Vagina (tissue), 2 donors: ENCODE measurements at places on chromosomes 7 and 10.
A peak's percentile ranks its signal among the peaks of the same experiment; 100 is the strongest.

GRCh38 chr7:36527549-36527913 is 137.9 kb downstream of the ANLN start:
- no peak for DNase-seq

- no peak for DNase-seq
These were observed 116.9 kb upstream of the PCGF5 start for GRCh38 chr10:91103384-91104192.

GRCh38 chr10:124287791-124288190 is 130.9 kb downstream of the OAT start:
- no peak for DNase-seq

GRCh38 chr10:772227-772637 is 82.8 kb upstream of the DIP2C start:
- DNase-seq: peak; percentile 89

- DNase-seq: no peak
These were observed 204.6 kb upstream of the INHBA start for GRCh38 chr7:41907444-41907843.

DNA sequence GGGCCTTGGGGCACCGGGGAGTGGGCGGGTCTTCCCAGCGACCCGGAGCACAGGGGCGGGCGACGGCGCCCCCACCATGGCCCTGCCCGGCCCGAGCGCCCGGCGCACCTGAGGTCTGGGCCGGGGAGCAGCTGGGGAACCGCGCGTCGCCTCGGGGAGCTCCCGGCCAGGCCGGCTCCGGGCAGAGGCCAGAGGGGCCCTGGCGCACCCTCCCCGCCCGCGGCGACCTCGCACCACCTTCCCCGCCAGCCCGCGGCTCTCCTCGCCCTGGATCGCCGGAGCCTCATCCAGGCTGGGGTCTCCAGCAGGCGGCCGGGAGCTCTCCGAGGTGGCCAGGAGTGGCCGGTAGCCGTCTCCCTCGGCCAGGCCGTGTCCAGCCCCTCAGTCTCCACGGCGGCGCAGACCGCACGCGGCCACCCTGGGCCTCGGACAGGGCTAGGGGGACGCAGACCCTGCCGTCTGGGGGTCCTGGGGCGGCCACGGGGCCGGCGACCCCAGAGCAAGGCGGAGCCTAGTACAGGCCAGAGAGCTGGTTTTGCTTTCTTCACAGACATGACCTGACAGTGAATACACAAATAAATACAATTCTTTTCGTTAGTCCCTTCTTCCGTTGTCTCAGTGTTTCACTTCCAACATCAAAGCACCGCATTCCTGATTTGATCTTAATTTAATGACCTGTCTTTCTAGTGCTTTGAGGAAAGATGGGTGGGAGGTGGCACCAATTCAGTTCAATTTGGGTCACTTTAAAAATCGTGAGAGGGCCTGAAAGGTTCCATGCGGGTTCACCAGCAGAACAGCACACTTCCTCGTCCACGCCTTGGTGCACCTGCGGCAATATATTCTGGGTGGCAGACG is 356.9 kb downstream of the DNAJB6 start:
- no peak for DNase-seq

DNA sequence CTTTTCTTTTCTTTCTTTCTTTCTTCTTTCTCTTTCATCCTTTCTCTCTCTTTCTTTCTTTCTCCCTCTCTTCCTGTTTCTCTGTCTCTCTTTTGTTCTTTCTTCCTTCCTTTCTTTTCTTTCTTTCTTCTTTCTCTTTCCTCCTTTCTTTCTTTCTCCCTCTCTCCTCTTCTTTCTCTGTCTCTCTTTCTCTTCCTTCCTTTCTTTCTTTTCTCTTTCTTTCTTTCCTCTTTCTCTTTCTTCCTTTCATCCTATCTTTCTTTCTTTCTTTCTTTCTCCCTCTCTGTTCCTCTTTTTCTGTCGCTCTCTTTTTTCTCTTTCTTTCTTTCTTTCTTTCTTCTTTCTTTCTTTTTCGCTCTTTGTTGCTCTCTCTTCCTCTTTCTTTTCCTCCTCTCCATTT is 1149.2 kb upstream of the AUTS2 start:
- no peak for DNase-seq

GRCh38 chr7:12965767-12966166 is 278.3 kb downstream of the ARL4A start:
- no peak for DNase-seq

DNA sequence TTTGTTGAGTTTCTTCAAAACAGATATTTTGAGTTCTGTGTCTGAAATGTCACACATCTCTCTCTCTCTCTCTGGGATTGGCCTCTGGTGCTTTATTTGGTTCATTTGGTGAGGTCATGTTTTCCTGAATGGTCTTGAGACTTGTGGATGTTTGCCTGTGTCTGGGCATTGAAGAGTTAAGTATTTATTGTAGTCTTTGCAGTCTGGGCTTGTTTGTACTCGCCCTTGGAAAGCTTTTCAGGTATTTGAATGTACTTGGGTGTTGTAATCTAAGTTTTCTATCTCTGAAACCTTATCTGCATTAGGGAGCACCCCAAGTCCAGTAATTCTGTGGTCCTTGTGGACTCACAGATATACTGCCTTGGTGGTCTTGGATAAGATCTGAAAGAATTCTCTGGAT is 106.7 kb upstream of the PRSS58 start:
- DNase-seq: no peak

DNA sequence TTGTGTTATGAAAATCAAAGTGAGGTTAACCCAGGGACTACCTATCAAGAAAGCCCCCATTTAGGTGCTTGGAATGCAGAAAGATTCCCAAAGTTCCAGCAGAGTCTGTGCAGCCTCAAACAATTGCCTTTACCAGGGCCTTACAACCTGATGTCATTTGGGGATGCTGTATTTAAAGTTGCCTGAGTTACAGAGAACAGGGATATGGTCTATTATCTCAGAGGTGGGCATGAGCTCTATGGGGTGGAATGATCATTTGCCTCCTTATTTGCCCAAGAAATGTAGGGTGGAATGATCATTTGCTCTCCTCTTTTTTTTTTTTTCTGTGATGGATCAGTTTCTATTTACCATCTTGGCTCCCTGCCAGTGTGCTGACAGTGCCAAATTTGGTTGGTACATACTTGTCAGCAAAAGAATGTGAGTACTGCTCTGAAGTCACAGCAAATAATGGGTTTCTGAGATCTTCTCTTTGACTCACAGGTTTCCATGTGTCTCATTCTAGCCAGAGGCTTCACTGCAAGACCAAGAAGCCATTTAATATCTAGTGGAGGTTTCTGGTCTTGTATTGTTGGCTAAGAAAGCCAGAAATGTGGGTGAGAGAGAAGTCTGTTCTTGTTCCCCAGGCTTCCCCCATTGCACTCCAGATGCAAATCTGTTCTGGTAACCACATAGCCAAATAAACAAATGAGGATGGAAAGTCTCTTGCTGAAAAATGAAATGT is 45.5 kb upstream of the ZNRF2 start:
- DNase-seq: no peak

DNA sequence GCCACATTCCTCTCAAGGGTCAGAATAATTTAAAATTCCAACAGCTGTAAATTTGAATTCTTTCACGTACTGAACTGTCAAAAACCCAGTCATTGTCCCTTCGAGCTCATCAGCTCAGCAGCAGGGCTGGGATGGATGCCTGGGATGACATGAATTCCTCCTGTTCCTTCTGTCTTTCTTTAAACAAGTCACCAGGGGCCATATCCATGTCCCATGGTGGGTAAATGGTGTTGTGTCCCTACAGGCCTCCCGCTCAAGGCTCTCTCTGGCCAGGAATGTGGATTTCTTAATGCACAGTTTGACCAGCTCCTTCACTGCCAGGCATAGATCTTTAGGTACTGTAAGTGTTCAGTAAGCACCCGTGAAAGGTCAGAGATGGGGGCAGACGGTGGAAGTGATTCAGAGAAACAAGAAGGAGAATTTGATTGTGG is 13.8 kb upstream of the TECPR1 start:
- DNase-seq: no peak

GRCh38 chr10:61785473-61786105 is 115.9 kb upstream of the ARID5B start:
- no peak for DNase-seq

GRCh38 chr10:129544205-129545202 is 77.5 kb downstream of the MGMT start:
- DNase-seq: no peak

GRCh38 chr7:39808796-39809481 is 141.1 kb upstream of the CDK13 start:
- no peak for DNase-seq

DNA sequence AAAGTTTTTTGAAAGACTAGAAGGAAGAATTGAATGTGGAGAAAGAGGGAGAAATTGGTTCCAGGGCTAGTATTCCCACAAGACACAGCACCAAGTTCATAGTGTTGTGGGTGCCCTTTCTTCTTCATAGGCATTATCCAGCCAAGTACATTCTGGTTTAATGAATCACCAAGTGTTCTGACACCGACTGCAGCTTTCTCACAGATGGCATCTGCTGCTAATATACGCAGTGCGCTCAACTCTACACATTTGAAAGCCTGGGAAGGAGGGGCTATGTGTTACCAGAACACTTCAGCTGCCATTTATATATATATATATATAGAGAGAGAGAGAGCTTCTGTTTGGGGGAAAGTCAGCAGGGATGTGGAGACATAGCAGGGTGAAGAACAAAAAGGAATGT is 1168.4 kb downstream of the GATA3 start:
- no peak for DNase-seq

- no peak for DNase-seq
These were observed 2.3 kb downstream of the CDK13 start for GRCh38 chr7:39952374-39952773.
